Muscle of back (tissue), 13 donors: ENCODE measurements at places on chromosomes 12 and 14.

- DNase-seq: no peak
Measured at GRCh38 chr12:50707396-50707795, 56.5 kb upstream of the ATF1 start.

GRCh38 chr12:54369597-54370131, 5.4 kb upstream of the GPR84 start:
- no peak for DNase-seq

- no peak for DNase-seq
Measured at GRCh38 chr12:108009442-108010070, 119.5 kb upstream of the WSCD2 start.

GRCh38 chr12:233615-233968, 19.6 kb upstream of the SLC6A12 start:
- DNase-seq: peak; percentile 38

DNA sequence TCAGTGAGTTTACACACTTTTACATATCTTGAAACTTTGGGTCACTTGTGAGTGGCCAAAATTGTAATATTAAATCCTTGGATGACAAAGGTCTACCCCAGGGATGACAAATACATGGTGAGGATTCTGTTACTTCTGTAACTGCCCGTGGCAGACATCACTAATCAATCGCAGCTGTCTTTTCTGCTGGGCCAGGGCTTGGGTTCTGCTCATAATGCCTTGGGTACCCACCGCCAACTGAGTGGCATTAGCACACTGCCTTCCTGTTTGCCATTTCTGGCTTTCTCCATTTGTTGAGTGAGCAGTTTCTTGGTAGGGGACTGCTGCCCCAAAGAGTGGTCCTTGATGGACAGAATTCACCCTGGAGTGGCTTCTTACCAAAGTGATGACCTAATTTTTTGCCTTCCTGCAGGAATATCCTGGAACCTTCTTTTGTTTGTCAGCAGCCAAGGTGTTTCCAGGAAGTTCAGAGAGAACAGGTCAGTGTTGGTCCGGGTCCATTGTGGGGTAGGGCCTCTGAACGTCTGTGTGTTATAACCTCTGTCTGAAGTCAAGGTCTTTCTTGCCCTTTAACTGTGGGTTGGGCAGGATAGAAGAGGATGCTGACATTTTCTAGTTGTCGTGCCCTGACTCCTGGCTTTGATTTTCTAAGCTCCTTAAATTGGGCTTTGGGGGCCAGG, 6.2 kb downstream of the TSPAN9 start:
- DNase-seq: no peak

DNA sequence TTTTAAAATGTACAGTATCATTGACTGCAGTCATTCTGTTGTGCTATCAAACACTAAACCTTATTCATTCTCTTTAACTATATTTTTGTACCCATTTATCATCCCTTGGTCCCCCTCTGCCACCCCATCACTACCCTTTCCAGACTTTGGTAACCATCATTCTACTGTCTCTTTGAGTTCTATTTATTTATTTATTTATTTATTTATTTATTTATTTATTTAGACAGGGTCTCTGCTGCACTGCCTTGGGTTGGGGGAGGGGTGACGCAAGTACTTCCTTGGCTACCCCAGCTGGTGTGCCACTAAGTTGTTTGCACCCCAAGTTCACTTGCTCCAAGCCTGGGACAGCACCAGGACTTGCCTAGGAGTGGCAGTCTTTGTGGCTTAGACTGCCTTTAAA, 427.8 kb upstream of the NOVA1 start:
- no peak for DNase-seq

DNA sequence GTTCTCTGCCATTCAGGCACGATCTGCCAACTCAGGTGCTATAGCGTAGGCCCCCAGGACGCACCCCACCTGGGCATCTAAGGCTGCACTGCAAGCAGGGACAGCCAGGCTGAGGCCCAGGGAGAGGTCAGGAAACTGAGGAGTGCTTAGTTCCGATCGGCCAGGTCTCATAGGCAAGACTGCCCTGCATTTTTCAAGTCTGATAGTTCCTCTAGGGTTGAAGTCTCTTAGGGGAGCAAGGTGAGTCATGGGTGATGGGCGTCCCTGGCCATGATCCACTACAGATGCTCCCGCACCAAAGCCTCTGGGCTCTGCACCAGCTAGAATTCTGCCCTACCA, 13.2 kb downstream of the NOPCHAP1 start:
- no peak for DNase-seq

DNA sequence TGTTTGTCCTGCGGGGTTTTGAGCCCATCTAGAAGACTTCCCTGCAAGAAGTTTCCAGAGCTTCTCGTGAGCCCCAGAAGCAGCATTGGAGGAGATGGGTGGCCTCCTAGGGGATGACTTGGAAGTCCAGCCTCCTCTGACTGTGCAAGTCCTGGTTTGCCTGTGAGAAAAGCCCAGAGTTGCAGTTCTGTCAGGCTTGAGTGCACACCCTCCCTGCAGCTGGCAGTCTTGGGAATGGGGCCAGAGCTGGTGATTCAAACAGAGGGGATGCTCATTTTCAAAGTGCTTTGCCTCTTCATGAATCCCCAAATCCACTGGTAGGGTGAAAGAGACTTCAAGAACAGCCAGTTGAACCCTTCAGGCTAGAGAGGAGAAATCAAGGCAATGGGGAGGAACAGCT, 3.9 kb upstream of the PPP1R1A start:
- DNase-seq: no peak

- DNase-seq: no peak
Measured at GRCh38 chr12:50720501-50720900, 43.4 kb upstream of the ATF1 start.

DNA sequence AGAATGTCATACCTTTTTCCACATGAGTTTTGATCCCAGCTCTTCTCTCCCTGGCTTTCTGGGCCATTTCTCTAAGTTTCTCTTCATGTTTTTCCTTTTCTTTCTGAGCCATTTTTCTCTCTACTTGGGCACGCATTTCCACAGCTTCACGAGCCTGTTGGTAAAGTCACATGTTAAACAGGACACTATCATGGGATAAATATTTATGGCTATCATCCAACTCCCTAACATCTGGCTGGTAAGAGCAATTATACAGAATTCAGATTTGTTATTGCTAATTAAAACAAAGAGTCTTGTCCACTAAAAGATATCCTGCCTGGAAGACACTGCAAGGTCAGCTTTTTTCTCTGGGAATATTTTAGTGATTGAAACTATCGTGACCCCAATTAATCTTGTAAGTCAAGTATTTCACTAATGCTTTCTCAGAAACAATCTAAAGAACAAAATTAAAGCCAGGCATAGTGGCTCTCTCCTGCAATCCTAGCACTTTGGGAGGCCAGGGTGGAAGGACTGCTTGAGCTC, 23.1 kb downstream of the SLIRP start:
- no peak for DNase-seq

DNA sequence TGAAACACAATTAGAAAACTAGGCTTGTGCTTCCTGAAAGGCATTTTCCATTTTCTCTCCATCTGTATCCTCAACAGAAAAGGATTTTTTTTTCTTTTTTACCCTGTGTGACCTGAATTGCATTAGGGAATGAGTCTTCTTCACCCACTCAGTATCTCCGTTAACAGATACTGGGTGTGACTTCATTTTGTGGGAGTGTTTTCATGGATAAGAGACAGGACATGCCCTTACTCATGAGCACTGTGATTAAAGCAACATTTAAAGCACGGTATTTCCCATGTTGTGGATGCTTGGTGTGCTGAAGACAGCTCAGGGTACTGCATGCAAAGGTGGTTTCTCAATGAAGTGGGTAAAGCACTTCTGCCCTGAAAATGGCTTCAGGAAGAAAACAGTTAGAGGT, 1397.3 kb upstream of the TMEM132C start:
- DNase-seq: no peak

DNA sequence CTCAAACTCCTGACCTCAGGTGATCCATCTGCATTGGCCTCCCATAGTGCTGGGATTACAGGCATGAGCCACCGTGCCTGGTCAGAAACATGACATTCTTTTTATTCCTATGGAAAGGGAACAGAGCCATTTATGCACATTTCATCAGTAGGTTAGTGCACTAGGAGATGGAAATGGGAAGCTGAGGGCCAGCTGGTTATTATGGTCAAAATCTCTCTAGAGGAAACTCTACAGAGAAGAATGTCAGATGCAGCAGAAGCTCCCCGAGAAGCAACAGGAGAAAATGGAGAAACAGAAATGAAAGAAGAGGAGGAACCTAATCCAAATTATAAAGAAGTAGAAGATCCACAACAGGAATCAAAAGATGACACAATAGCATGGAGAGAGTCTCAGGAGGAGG, 2.7 kb downstream of the CFAP251 start:
- DNase-seq: no peak

DNA sequence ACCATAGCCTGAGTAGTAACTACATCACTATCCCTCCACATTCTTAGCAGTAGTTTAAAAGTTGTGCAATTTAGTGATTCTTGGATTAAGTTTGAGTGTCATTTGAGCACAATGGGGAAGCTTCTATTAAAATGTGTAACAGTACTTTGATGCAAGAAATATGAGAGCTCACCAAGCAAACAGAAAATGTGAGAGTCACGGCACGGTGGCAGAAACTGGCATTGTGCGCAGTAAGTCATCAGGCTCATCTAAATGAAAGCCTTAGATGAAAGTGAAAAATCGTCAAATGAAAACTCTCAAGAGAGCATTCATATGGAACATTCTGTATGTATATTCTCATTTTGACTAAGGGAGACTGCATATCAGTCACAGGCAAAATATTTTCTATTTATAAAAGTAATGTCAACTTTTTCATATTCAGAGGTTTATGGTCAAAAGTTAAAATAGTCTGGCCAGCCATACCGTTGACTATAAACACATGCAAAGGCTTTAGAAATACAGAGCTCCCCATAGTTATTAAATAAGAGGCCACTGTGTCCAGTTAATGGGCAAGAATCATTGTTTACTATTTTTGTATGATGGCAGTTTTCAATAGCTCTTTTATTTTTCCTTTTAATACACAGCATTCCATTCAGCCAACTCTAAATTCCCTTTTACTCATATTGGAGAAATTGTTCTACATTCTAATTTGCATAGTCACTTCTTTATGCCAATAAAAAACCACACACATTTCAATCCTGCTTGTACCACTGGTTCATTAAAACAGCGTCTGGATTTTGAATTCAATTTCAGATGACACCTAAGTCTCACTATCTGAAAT, 167.9 kb downstream of the PRKD1 start:
- DNase-seq: no peak

- DNase-seq: peak; percentile 86
Measured at GRCh38 chr12:124389138-124389724, 94.3 kb downstream of the RFLNA start.

DNA sequence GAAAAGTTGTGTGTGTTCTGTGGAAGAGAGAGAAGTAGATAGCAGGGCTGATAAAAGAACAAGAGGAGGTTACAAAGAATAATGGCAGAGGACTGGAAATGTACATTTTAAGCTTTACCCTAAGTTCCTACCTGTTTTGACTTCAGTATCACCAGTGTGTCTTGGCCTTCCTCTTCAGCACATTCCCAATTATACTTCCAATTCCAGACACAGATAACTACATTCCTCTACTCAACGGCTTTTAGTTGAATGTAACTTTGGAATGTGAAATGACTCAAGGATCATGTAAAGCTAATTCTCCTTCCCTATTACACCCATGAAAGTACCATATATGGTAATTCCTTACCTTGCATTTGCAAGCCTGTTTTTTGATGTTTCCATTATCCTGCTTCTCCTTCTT, 5.0 kb downstream of the MGST1 start:
- peak; percentile 43 for DNase-seq

- no peak for DNase-seq
Measured at GRCh38 chr12:59396519-59396918, 199.3 kb upstream of the SLC16A7 start.

DNA sequence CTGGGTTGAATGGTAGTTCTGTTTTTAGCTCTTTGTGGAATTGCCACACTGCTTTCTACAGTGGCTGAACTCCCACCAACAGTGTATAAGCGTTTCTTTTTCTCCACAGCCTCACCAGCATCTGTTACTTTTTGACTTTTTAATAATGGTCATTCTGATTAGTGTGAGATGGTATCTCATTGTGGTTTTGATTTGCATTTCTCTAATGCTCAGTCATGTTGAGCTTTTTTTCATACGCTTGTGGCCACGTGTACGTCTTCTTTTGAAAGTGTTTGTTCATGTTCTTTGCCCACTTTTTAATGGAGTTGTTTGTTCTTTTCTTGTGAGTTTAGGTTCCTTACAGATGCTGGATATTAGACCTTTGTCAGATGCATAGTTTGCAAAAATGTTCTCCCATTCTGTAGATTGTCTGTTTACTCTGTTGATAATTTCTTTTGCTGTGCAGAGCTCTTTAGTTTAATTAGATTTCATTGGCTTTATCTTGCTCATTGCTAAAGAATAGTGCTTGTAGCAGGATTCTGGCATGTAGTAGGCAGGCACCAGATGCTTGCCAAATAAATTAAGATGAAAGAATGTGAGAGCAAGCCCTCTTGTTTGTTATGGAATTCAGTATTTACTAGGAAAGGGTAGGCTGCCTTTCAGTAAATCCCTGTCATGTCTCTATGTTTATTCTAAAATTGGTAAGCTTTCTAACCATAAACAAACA, 86.8 kb downstream of the PDE3A start:
- no peak for DNase-seq

GRCh38 chr12:32997471-32997870, 100.9 kb upstream of the PKP2 start:
- DNase-seq: no peak

DNA sequence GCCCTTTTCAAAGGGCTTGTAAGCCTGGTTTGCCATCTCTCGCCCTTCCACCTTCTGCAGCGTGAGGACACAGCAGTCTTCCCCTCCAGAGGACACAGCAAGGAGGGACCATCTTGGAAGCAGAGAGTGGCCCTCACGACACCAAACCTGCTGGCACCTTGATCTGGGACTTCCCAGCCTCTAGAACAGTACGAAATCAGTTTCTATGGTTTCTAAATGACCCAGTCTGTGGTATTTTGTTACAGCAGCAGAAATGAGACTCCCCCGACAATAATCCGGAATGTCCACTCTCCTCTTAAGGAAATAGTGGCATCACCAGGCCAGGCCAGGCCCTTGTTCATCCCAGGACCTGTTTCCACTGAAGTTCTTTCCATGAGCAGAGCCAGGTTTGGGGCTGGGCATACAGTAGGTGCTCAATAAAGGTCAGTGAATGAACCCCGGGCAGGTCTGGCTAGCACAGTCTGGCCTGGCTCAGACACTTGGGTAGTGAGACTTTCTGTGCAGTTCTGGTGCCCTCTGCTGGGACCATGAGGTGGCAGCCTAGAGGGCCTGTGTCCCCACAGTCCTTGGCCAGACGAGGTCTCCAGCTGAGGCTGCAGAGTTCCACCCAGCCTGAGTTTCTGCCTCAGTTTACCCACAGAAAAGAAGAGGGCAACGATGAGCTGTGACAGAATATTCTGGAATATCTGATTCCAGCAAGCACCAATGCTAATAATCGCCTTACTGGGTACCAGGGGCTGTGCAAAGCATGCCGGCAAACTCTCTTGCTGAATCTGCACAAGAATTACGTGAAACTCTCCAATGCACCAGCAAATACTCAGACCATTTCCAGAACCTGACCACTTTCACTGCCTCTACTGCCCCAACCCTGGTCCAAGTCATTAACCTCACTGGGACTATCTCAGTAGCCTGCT, 14.0 kb downstream of the ABCB9 start:
- DNase-seq: peak; percentile 71

DNA sequence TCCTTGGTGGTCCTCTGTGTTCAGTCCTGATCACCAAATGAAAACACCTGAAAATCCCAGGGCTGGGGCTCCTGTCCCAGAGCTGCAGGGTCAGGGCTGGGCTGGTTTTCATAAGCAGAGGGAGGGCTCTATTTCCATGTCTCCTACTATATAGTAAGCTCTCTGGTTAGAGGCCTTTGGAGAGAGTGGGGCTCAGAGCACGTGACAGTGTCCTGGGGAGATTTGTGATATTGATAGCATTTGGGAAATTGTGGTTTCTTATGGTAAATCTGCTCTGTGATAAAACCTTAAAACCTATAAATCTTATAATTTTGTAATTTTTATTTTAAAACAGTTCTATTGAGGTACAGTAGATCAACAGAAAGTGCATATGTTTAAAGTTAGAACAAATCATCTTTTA, 1202.2 kb downstream of the TMEM121 start:
- DNase-seq: no peak
